CD4-positive, alpha-beta T cell treated with Interleukin-1 beta for 1 hour (primary cell): ENCODE measurements at places on chromosomes 6 and 20.
A peak's percentile ranks its signal among the peaks of the same experiment; 100 is the strongest.

GRCh38 chr6:37826188-37826587, 6.7 kb downstream of the ZFAND3 start:
- no peak for DNase-seq

DNA sequence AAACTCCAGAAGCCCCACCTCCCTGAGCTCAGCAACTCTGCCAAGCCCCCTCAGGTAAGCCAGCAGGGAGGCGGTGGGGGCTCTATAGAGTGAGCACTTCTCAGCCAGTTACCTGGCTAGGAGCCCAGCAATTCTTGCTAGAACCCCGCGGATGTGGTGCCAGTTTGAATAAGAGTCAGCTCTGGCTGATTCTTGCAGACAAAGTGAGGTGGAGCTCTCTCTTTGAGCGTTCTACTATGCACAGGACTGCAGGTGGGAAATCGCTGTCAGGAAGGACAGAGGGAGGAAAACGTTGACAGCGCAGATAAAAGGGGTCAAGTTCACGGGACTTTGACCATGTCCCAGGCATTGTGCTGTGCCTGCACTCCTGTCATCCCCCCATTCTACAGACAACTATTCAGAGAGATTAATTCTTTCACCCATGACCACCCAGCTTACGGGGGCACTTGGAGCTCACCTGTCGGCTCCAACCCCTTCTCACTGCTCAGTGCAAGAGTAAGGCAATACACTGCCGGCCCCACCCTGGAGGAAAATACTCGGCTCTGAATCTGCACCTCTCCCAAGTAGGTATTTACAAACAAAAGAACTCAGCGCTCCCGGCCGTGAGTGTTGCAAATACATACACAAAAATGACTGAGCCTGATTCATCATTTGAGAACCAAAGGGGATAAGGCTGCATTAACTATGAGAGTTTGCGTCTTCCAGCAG, 92.9 kb downstream of the ANKRD60 start:
- DNase-seq: no peak

- DNase-seq: no peak
Observed at GRCh38 chr6:107780226-107780625, 43.9 kb downstream of the SCML4 start.

DNA sequence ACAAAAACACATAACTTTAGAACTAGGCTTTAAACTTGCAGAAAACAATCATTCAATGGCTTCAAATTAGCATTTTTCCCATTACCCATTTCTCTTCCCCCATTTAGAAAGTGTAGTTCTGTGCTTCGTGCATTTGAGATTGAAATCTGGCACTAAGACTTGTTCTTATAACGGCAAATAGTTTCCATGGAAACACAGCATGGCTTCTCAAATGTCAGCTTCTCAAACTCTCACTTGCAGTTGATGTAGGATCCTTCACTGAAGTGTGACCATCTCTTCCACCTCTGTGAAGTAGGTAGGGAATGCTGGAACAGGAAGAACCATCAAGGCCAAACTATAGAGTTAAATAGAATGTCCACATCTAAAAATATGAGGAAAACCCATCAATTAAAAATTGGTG, 52.2 kb downstream of the MANEA start:
- DNase-seq: no peak

DNA sequence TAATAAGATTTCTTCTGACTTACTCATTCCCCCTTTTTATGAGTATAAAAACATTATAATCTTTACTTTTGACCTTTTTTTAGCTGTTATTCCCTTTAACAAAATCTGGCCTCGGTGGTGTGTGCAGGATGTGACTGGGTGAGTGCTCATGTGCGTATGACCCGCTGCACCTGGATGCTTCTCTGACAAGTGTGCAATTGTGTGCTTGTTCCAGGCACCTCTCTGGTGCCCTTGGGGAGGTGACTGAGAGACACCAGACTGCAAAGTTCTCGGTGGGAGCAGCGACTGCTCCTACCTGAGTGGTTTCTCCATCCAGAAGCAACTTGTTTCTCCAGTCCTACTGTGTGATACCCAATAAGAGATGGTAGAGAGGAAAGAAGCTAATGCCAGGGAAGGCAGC, 65.0 kb downstream of the ISM1 start:
- no peak for DNase-seq

DNA sequence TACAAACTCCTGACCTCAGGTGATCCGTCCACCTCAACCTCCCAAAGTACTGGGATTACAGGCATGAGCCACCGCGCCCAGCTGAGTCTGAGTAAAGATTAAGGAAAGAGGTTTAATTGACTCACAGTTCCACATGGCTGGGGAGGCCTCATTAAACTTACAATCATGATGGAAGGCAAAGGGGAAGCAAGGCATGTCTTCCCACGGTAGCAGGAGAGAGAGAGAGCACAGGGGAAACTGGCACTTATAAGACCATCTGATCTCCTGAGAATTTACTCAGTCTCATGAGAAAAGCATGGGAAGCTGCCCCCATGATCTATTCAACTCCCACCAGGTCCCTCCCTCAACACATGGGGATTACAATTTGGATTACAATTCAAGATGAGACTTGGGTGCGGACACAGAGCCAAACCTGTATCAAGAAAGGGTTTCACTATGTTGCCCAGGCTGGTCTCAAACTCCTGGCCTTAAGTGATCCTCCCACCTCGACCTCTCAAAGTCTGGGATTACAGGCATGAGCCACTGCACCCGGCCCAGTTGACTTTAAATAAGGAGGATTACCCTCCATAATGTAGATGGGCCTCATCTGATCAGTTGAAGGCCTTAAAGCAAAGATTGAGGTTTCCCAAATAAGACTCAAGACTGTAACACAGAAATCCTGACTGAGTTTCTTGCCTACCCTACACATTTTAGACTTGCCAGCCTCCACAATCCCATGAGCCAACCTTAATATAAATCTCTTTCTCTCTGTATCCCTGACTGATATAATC, 13.1 kb upstream of the PEX7 start:
- DNase-seq: no peak

GRCh38 chr6:136975089-136975715, 53.1 kb downstream of the SLC35D3 start:
- no peak for DNase-seq

DNA sequence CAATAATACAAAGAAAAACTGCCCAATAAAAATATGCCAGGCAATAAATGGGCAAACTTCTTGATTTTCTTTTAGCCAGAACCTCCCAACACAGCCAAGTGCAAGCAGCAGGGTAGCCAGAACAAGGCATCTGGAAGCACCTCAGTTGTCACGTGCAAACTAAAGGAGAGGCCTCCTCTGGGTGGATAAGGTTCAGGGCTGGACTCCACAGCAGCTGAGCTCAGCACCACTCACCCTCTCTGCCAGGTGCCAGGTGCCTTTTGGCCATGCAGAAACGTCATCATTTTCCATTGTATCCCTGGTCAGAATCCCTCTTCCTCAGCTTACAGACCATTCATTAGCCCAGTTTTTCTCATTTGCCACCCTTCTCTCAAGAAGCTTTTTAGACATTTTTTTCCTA, 52.7 kb downstream of the SOD2 start:
- no peak for DNase-seq

DNA sequence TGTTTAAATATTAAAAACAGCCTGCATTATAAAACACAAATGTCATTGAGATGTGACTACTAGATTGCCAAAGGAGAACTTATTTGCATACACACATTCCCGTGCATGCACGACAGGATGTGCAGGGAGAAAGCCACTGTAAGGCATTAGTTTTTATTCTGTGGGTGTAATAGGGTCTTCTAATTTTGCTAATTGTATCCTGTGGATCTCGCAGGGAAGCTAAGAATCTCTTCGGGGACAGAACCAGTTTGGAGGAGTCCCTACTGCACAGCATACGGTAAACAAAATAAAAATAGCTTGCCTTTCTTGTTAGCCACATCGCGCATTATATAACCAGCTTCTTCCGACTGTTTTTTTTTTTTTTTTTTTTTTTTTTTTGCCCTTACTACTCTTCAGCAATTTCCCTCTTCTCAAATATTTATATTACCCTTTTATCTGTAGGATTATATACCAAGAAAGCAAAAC, 2.0 kb downstream of the ATXN1 start:
- DNase-seq: peak; percentile 44

- DNase-seq: no peak
Observed at GRCh38 chr6:155340464-155341129, 26.3 kb upstream of the TFB1M start.

- DNase-seq: no peak
Observed at GRCh38 chr6:24910331-24910960, 25.3 kb downstream of the RIPOR2 start.

- DNase-seq: no peak
Observed at GRCh38 chr6:165571721-165572132, 91.3 kb downstream of the PDE10A start.

GRCh38 chr20:6828794-6829423, 61.4 kb downstream of the BMP2 start:
- peak; percentile 19 for DNase-seq
